ENCODE measurements at places on chromosomes 2 and 18.

GRCh38 chr2:170310876-170311502 lies 133.0 kb downstream of the MYO3B start:
- no peak for DNase-seq

GRCh38 chr18:3135536-3135935 lies 84.2 kb downstream of the MYOM1 start:
- DNase-seq, result no peak

DNA sequence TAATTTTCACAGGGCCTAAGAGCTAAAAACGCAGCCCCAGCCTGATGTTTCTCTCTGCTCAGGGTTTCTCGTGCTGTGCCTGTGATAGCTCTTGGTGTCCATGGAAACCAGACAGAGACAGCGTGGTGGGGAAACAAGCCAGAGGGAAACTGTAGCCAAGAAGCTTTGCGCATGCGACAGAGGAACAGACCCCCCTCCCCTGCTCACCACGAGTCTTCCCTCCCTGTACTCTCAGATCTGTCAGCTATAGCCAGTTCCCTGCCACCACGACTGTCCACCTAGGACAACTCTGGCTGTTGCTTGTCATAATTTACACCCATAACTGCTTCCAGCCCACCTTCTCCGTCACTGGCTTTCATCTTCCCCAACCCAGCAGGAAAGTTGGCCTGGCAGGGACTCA lies 13.2 kb upstream of the DNAJC27 start:
- no peak for DNase-seq

DNA sequence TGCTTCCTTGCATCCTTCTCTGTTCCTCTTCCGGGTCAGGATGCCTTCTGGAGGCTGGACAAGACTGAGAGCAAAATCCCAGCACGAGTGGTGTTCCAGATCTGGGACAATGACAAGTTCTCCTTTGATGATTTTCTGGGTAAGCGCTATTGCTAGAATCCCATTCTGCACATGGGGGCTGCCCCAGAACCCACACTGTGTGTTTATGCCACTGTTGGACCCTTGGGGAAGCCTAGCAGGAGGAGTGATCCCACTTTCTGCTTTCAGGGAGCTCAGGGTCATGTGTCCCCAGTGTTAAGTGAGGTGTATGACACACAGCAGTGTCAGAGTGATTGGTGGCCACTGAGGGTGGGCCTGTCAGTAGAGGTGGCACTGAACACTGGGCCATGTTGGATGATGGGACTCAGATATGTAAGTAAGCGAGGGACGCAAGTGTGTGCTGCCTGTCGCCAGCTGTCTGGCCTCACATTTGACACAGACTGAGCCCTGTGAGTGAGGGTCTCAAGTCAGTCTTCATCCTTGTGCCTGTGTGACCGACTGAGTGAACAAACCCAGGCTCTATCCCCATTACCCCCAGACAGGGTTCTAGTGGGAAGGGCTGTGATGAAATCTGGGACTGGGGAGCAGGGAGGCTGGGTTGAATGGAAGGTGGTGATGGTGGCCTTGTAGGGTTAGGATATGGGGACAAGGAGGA lies 220.9 kb downstream of the DYSF start:
- no peak for DNase-seq

DNA sequence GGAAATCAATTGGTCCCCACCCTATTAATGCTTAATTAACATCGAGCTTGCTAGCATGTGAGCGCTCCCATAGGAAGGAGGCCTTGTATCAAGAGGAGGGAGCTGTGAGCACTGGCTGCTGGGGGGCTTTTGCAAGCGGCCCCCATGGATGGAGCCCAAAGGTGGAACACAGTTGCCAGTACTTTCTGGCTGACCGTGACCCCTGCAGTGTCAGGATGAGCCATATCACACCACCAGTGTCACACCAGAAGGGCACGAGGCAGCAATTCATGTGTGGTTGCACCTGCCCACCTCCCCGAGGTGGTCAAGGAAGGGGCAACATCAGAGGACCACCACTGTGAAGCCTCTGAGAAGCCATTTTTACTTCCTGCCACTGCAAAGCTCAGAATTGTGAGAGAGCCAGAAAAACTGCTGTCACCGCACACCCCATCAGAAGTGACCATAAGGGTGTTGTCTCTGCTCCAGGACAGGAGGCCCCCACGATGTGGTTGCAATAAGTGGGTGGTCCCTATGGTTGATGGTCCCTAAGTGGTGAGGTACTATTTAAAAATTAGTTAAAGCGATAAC lies 99.8 kb upstream of the RAB6C start:
- no peak for DNase-seq

DNA sequence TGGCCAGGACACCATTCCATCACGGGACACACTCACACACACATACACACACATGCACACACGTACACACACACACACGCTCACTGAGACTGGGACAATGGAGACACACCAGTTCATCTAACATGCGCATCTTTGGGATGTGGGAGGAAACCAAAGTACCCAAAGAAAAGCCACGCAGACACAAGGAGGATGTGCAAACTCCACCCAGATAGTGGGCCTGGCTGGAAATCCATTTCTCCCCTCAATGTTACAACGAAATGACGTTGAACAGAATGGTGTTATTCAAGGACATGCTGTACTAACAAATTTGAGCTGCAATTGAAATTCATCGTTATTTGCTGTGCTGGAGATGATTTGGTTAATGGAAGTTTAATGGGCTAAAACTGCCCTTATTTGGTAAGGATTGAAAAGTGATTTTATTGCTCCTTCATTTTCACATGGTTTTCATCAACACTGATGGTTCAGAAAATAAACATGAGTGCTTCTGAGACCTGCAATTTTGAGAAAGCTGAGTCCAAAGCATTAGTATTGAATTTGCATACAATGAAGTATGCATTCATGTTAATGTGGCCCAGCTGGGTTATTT lies 110.0 kb downstream of the KCNE4 start:
- no peak for DNase-seq

GRCh38 chr2:210899131-210899530 lies 342.7 kb downstream of the CPS1 start:
- DNase-seq, result no peak

GRCh38 chr2:215031321-215031720 lies 107.1 kb downstream of the ABCA12 start:
- no peak for DNase-seq

- no peak for DNase-seq
These were observed 3.2 kb downstream of the COA5 start for GRCh38 chr2:98605076-98605475.

Data from stimulated activated CD4-positive, alpha-beta T cell treated with anti-CD3 and anti-CD28 coated beads, Interleukin-4, amount 100 ng/mL, for 4 hours (primary cell).